Kidney epithelial cell (primary cell): ENCODE measurements at places on chromosomes 6 and 20.

GRCh38 chr6:6586671-6587526, 1.6 kb upstream of the LY86 start:
- DNase-seq = no peak

GRCh38 chr6:75446241-75446880, 47.2 kb downstream of the FILIP1 start:
- DNase-seq = no peak

GRCh38 chr6:163962627-163963117, 548.2 kb downstream of the QKI start:
- DNase-seq = no peak

DNA sequence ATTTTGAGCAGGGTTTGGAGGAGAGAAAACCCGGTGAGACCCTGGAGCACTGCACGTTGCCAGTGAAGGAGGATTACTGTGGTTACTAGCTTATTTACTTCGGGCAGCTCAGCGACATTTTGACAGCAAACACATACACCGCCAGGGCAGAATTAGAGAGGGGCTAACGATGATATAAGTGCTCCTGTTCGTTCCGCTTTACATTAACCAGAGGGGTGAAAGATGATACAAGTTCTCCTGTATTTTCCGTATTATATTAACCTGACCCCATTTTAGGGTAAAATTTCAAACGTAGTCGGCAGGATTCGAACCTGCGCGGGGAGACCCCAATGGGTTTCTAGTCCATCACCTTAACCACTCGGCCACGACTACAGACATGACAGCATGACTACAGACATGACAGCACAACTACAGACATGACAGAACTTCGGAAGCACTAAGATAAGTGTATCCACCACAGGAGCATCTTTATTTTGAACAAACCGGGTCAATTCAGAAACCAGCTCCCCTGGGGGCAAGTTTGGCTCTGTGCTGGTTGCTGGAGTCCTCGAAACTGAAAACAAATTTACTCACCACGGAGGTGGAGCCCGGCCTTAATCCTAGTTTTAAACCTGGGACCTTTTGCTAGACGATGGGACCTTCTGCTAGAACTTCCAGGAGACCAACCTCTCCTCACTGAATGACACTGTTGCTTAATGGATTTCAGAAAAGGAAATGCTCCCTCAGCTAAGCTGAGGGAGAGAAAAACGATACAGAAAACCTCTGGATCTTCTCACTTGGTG, 80.4 kb upstream of the ZNF184 start:
- DNase-seq = no peak

DNA sequence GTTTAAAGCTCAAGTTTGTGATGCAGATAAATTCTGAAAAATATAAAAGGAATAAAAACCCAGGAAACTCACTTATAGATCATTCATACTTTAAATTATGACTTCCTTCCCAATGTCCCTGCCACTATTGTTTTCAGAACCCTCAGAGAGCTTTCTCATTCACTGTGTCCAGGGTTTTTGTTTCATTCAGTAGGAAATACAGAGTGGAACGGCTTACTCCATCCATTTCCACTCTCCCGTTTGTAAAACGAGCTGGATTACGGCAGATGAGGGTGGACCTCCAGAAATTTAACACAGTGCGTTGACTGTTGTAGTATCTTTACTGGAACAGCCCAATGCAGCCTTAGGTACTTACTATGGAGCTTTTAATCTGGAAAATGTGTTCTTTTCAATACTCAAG, 23.6 kb downstream of the BPIFA1 start:
- no peak for DNase-seq
